ENCODE measurements at places on chromosomes 2 and 18.

GRCh38 chr18:79458131-79458838, 62.6 kb downstream of the NFATC1 start:
- no peak for DNase-seq

GRCh38 chr18:59593291-59593717, 103.9 kb downstream of the CCBE1 start:
- DNase-seq: no peak

DNA sequence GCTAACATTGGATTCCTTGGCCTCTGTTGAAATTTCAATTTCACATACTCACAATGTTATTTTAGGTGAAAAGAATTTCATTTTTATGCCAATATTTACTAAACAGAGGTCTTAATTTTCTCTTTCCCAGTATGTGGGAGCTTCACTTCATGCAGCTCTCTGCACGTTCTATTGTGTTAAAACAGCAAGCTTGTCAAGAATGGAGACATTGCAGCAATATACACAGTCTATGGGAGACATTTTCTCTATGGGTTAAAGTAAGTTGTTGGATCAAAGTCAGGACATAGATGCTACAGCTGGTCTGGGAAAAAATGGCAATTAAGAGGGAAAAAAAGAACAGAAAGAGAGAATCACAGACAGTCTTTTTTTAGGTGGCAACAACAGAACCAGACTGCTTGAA, 70.4 kb upstream of the ARHGAP15 start:
- DNase-seq: no peak

- DNase-seq: no peak
Measured at GRCh38 chr2:109689182-109689930, 75.2 kb downstream of the SOWAHC start.

DNA sequence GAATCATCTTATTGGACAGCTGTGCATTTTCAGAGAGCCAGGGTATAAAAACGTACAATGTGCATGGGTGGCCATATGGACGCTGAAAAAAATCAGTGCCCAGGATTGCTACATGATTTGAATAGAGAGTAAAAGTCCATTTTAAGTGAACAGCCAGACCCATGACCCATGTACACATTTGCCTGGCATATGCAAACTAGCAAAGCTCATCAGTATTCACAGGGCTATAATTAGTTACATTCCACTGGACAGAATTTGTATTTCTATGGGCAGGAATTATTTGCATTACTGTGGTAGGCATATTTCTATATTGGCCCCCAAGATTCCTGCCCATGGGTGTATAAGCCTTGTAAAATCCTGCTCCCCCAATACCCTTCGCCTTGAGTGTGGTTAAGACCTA, 78.8 kb downstream of the PTH2R start:
- no peak for DNase-seq

- no peak for DNase-seq
Measured at GRCh38 chr2:70531419-70532086, 22.1 kb downstream of the TGFA start.

GRCh38 chr2:235183786-235184185, 232.0 kb downstream of the SH3BP4 start:
- no peak for DNase-seq

GRCh38 chr18:21309248-21309647, 67.2 kb downstream of the GREB1L start:
- no peak for DNase-seq

DNA sequence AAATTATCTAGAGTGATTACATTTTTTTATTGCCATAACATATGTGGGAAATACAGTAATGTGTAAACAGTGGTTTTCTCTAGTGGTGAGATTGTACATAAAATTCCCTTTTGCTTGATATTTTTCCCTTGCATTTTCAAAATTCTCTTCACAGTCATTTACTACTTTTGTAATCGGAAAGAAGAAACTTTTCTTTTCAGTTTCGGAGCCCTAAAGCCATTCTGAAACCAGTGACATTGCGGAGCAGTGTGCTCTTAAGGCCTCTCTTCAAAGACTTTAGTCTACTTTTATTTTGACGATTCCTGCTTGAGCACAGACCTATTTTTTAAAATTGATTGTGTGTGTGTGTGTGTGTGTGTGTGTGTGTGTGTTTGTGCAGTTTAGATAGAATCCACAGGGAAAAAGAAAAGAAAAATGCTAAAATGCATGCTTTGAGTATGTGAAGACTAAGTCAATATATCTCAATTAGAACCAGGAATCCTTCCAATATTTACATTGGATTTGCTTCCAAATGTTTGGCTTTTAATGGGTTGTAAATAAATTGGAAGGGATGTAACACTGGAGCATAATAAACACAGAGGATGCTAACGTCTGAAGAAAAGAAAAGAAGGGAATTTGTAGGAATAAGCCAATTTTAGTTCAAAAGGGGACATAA, 357.4 kb downstream of the RND3 start:
- no peak for DNase-seq

GRCh38 chr2:180180511-180180910, 173.4 kb upstream of the CWC22 start:
- no peak for DNase-seq

- no peak for DNase-seq
Measured at GRCh38 chr2:20744366-20745335, 77.7 kb downstream of the GDF7 start.

DNA sequence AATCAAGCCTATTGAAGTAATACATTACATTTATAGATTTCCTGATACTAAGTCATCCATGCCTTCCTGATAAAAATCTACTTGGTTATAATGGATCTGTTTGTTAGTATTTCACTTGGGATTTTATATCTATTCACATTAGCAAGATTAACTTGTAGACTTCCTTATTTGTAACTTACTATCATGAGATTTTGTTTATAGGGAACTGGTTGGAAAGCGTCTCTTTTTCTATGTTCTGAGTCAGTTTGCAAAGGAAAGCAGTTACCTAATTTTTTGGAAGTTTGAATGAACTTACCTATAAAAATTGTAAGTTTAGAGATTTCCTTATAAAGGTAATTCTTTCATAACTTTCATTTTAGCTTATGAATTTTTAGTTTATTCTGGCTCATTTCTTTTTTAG, 141.4 kb downstream of the SMAD7 start:
- no peak for DNase-seq

GRCh38 chr2:113046465-113046864, 6.2 kb downstream of the IL36B start:
- no peak for DNase-seq

DNA sequence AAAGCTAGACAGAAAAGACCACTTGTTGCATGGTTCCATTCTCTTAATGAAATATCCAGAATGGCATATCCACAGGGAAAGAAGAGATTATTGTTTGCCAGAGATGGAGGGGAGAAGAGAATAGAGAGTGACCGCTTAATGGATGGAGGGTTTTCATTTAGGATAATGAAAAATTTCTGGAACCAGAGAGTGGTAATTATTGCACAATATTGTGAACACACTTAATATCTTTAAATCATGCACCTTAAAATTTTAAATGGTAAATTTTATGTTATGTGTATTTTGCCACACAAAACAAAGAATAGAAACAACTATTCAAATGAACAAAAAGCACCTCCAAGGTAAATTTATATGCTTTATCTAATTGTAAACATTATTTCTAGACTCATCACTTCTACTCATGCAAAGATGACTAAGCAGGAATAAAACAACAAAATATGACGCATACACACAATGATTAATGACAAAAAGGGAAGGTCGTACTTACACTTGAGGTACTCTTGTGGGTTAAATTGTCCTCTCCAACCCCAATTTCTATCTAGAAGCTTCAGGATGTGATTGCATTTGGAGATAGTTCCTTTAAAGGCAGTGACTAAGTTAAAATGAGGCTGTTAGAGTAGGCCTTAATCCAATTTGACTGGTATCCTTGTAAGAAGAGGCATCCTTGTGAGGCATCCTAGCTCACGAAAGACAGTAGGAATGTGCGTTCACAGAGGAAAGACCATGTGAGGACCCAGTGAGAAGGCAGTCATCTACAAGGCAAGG, 18.7 kb upstream of the DHRS9 start:
- DNase-seq: no peak

DNA sequence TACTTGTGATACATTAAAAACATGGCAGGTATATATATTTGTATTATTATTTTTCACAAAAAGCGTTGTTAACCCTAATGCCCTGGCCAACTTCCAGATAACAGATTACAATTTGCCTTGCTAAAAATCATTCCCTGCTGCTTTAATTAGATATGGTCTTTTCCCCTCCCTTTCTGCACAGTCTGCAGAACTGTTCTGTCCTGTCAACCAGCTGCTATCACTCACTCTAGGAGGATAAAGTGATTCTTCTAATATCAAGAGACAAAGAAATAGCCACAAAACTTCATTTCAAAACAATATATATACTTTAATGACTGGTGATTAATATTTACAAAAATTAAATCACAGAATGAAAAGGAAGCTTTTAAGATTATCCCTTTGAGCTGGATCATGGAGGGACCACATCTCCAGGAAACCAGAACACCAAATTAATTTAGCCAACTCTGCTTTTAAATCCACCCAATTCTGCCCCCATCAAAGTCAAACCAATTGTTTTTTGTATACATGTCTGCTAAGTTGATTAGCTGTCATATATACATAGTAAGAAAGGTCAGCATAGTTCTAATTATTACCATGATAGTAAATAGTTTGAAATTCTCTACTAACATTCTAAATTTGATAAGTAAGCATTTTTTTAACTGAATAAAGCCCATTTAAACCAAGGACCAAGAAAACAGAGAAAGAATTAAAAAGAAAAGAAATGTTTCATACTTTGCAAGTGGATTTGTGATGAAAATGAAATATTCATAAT, 55.7 kb downstream of the RND3 start:
- DNase-seq: no peak

- DNase-seq: no peak
Measured at GRCh38 chr18:25326361-25326952, 25.5 kb downstream of the ZNF521 start.

GRCh38 chr18:69035756-69036155, 237.9 kb downstream of the CCDC102B start:
- no peak for DNase-seq

GRCh38 chr2:225378984-225379383, 20.5 kb upstream of the NYAP2 start:
- no peak for DNase-seq

GRCh38 chr2:72576459-72576858, 249.4 kb downstream of the EXOC6B start:
- no peak for DNase-seq

GRCh38 chr2:86087936-86088850, 17.5 kb downstream of the POLR1A start:
- no peak for DNase-seq

GRCh38 chr18:9260388-9261380, 73.9 kb upstream of the TWSG1 start:
- no peak for DNase-seq

GRCh38 chr18:46469186-46469915, 187.7 kb downstream of the LOXHD1 start:
- no peak for DNase-seq

DNA sequence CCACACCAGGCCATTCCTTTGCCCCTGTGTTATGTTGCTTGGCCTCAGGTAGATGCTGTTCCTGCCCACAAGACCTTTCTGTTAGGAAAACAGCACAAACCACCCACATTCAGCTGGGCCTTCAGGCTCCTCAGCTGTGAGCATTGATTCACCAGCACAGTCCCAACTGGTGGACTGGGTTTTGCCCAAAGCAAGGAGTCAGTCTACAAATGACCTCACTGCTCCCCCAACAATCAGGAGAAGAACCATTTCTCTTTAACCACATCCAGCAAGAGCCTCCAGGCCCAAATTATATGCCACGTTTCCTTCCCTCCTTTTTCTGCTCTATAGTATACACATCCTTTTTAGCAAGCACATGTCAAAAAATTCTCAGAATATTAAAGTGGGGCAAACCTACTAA, 5.2 kb downstream of the TMEM163 start:
- DNase-seq: no peak

DNA sequence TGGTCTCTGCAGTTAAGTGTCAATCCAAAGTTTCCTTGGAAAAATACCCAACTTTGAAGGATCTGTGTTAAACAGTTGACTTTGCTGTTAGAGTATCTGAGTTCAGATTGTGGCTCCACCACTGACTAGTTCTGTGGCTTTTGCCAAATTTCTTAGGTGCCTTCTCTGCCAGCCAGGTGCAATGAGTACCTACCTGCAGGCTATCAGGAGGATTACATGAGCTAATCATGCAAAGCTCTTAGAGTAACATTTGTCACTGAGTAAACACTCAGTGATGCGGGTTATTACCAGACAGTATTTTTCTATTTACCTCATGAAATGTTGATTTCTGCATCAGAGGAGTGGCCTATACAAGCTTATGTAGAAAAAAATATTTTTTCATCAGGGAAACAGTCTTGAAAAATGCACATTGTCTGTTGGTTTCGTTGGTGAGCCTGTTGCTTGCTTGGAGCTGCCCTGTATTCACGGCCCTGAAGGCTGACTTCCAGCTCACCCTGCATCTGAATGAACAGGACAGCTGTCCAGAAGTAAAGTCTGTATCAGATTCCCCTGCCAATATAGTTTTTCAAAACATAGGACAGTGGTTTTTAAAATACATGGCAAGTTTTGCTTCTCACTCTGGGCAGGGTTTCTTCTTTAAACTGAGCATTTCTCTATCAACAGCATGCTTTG, 235.1 kb downstream of the CDCA7 start:
- DNase-seq: no peak

GRCh38 chr2:39875914-39876267, 96.8 kb upstream of the THUMPD2 start:
- no peak for DNase-seq

DNA sequence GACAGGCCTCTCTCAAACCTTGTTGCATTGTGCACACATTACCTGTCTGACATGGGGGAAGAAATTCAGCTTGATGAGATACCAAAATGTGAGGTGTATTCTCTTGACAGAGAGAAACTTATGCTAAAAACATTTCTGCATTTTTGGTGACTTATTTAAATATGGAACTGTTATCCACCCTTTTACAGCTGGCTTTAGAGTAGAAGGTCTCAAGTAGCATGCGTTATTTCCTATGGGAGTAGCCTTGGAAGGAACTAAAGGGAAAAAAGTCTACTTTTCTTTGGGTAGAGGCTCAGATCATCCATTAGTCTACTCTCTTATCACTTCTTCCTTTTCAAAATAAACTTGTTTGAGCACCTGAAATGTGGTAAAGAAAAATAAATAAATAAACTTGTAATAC, 56.5 kb upstream of the TWSG1 start:
- no peak for DNase-seq

GRCh38 chr2:71961289-71962027, 186.2 kb downstream of the CYP26B1 start:
- DNase-seq: no peak

All from activated T-cell treated with anti-CD3 and anti-CD28 coated beads for 4 hours (primary cell).